ENCODE measurements at places on chromosomes 4 and X.

DNA sequence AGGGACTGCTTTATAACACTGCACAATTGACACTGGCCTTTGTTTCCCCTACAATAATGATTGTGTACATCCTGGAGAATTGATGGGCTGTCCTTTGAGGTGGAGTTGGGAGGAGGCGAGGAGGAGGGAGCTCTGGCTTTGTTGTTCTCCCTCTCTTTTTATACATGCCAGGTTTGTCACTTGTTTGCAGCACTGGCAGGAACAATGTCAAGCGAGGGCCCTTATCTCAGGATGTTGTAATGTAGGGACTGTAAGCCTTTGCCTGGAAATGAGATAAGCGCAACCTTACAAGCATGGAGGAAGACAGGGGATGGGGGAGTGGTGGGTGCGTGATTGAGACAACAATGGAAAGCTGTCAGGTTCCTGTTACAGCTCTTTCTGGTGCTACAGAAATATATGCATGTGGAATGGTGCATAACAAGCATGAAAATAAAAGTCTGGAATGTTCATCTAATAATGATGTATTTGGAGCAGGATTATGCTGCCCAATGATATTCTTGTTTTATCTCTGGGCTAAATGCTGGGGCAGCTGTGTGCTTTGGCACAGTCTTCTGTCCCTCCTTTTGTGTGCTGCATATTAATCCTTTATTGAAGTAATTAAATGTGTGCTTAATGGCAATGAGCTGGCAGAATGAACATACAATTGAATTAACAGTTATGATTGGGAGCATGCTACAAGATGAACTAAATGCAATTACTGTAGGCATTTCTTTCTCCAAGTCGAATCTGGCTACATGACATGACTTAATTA lies 294.4 kb downstream of the GPAT3 start:
- DNase-seq, result no peak

GRCh38 chr4:40369437-40370274 lies 34.5 kb downstream of the CHRNA9 start:
- no peak for DNase-seq

DNA sequence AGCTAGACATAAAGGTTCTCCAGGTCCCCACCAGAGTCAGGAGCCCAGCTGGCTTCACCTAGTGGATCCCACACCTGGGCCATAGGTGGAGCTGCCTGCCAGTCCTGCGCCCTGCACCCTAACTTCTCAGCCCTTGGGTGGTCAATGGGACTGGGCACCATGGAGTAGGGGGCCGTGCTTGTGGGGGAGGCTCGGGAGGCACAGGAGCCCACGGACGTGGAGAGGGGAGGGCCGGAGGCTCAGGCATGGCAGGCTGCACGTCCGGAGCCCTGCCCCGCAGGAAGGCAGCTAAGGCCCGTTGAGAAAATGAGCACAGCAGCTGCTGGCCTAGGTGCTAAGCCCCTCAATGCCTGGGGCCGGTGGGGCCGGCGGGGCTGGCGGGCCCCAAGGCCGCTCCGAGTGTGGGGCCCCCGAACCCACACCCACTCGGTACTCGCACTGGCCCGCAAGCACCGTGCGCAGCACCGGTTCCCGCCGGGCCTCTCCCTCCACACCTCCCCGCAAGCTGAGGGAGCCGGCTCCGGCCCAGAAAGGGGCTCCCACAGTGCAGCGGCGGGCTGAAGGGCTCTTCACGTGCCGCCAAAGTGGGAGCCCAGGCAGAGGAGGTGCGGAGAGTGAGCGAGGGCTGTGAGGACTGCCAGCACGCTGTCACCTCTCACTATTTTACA lies 291.1 kb downstream of the KLHL4 start:
- no peak for DNase-seq

DNA sequence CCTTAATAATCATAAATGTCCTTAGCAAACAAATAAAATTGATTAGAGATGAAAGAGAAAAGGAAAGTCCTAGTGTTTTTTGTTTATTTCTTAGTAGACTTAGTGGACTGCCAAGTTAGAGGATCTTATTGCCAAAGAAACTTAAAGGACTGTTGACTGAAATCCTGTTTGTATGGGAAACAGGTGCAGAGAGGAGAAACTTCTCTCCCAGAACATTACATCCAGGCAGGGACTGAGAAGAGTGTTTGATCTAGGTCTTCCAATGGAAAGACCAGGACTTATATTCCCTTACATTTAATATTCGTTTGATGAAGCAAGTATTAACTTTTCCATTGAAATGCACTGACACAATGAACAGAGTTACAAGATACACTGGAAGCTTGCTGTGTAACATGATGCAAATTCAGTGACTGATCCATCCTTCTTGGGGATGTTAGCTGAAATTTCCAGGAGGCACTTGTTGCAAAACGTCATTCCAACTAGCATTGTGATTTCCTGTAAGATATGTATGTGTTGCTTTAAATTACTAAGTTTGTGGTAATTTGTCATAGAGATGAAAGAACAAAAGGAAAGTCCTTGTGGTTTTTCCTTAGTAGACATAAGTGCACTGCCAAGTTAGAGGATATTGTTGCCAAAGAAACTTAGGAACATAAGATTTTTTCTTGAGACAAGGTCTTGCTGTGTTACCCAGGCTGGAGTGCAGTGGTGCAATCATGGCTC lies 505.6 kb downstream of the STIM2 start:
- DNase-seq, result no peak

- peak; percentile 58 for DNase-seq
Observed at GRCh38 chr4:2785613-2786012, 7.3 kb upstream of the SH3BP2 start.

DNA sequence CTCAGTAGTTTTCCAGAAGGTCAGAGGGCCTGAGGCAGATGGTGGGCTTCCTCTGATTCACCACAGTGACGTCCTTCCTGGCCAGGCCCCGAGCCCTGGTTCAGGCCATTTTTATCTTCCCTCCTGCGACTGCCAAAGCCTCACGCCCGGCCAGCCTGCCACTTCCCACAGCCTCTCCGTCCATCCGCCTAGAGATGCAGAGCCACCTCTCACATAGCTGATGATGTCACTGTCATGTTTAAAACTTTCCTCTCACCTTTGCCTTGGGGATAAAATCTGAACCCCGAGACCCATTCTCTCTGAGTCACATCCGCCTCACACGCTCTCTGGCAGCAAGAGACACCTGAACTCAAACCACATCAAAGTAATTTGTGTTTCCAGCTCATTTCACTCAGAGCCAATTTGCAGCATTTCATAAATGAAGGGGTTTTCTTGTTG lies 175.3 kb downstream of the QDPR start:
- DNase-seq, result no peak

GRCh38 chr4:94668724-94669123 lies 89.0 kb upstream of the BMPR1B start:
- DNase-seq, result no peak
